Anterior cingulate cortex (tissue), 58 donors: ENCODE measurements at places on chromosomes 3 and 15.
A peak's percentile ranks its signal among the peaks of the same experiment; 100 is the strongest.

- DNase-seq, result no peak
These were observed 550.6 kb upstream of the NECTIN3 start for GRCh38 chr3:110521019-110521418.

DNA sequence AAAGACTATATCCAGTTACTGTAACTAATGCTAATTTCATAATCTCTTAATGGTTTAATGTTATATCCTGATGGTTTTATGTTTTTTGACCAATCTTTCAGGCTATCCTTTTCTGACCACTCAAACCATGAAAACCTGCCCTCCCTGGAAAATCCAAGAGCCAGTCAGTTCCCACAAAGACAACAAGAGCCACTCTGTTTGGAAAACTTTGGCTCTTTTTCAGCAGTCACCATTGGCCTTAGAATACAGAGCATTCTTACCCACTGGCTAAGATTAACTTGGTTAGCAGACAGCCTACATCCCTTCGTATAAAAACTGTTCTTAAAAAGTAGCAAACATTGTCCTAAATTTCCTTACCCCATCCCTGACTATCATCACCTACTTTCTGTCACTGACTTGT lies 32.9 kb downstream of the ALCAM start:
- DNase-seq, result peak; percentile 18

GRCh38 chr3:181629711-181630110 lies 82.0 kb upstream of the SOX2 start:
- no peak for DNase-seq

GRCh38 chr3:29011966-29012365 lies 268.9 kb upstream of the RBMS3 start:
- no peak for DNase-seq

DNA sequence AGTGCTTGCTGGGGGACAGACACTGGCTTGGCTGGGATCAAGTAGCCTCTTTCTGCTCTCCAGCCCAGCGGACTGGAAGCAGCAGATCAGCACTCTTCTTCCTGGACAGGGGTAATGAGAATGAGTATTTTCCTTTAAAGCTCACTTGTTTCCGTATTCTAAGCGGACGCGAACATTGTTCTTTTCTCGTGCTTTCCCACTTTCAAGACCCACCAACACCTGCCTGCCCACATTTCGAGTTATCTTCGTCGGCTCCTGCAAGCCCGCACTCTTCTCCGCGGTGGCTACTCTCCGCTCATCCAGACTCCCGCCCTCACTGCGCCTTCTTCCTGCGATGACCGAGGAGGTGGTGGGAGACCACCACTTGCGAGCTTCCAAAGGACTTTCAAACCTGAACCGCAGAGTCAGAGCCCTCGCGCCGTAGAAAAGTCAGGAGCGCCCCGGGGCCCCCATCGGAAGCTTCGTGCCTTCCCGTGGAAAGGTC lies 1.6 kb upstream of the PPM1L start:
- peak; percentile 57 for DNase-seq

- DNase-seq, result no peak
These were observed 187.7 kb upstream of the CMC1 start for GRCh38 chr3:28053759-28054158.

DNA sequence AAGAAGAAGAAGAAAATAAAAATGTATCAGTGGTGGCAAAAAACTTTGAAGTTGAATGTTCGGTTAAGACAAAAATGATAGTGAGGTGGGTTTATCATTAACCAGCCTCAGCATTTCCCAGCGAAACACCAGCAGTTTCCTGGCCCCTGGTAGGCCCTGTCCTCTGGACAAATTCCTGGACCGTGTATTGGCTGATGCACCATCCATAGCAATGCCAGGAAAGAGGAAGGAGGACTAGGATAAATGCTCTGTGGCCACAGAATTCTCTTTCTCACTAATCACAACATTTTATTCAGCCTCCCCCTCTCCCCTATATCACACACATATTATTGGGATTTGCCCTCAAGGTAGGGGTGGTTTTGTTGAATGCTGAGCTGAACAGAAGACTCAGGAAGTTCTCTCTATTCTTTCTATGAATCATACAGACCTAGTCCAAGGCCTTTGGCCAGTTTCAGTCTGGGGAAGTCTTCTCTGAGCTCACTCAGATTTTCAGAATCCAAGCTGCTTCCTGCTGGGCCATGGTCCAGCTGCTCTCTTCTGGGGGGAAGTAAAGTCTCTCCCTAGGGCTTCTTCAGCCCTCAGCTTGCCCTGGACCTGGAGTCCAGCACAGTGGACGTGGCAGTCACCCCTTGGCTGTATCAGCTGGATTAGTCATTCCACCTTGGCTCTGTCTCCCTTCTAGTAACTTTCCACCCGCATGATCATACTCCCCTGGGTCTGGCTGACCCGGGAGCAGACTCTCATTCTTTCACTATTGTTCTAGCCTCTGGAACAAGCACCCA lies 27.6 kb downstream of the SLC28A1 start:
- DNase-seq, result no peak
